ENCODE measurements at places on chromosomes 7 and 10. TPM values are rescaled to one million over a fixed set of nuclear protein-coding genes. Genes with fewer than 3 reads are reported as not detected.

- no peak for DNase-seq
These were observed 36.4 kb downstream of the USP54 start for GRCh38 chr10:73554721-73555120.

- peak; percentile 66 for DNase-seq
These were observed 41.0 kb downstream of the UBE2H start for GRCh38 chr7:129911790-129912189.

DNA sequence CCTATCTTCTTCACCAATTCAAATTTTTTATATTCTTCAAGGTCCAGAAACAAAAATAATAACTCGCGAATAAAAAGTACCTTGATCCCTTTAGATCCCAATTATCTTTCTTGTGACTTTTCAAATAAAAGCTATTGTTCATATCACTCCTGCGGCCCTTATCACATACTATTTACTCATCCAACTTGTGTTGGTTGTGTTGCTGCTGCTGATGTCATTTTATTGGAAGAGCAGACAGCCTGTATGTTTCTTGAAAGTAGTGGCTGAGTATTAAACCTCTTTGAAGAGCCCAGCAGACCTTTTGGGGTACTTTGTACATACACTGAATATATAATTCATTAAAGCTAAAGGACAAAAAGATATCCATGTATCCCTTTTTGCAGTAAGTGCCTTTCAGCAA is 231.7 kb downstream of the CTNNA3 start:
- DNase-seq = no peak

DNA sequence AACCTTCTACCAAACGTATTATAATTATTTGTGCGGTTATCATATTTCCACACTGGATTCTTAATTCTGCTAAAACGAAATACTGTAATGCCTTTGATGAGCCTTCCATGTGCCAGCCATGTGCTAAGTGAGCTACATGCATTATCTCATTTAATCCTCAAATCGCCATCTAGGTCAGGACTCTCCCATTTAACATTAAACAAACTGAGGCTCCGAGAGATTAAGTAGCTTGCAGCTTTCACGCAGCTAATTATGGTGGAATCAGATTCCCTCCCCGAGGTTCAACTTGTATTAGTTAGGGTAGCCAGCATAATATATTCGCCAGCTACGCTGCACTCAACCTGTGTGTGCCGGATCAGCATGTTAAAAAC is 798 bp upstream of the TSPAN33 start:
- DNase-seq = no peak

DNA sequence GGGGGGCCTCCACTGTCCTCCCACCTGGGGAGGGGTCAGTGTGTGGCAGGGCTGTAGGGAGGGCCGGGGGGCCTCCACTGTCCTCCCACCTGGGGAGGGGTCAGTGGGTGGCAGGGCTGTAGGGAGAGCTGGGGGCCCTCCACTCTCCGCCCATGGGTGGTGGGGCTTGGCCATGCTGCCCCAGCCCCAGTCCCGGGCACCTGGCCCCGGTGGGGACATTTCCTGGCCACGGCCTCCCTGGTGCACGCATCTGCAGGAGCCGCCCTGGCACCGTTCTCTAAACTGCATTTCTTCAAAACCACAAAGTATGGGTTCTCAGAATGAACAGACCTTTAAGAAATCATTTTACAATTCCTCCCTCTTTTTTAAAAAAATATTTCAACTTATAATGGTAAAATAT is 89.3 kb upstream of the PDGFA start:
- DNase-seq = no peak

DNA sequence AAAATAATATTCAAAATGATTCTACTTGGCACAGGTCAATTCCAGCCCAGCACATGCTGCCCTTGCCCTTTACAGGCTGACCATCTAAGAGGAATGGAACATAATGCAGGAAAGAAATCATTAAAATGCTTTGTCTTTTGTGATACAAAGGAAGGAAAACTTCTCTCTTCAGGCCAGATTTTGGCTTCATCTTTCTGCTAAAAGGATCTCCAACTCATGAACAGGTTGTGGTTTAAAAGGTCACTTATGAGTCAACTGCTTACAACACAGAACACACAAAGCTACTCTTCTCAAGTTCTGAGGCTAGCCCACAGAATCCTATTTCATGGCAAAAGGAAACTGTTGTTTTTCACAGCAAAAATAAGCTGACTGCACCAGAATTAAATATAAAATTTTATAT is 197.1 kb downstream of the DOCK4 start:
- DNase-seq = peak; percentile 84

- no peak for DNase-seq
These were observed 3.7 kb upstream of the CDHR1 start for GRCh38 chr10:84190621-84191020.

- no peak for DNase-seq
These were observed 4.7 kb downstream of the C10orf88 start for GRCh38 chr10:122949296-122949695.

DNA sequence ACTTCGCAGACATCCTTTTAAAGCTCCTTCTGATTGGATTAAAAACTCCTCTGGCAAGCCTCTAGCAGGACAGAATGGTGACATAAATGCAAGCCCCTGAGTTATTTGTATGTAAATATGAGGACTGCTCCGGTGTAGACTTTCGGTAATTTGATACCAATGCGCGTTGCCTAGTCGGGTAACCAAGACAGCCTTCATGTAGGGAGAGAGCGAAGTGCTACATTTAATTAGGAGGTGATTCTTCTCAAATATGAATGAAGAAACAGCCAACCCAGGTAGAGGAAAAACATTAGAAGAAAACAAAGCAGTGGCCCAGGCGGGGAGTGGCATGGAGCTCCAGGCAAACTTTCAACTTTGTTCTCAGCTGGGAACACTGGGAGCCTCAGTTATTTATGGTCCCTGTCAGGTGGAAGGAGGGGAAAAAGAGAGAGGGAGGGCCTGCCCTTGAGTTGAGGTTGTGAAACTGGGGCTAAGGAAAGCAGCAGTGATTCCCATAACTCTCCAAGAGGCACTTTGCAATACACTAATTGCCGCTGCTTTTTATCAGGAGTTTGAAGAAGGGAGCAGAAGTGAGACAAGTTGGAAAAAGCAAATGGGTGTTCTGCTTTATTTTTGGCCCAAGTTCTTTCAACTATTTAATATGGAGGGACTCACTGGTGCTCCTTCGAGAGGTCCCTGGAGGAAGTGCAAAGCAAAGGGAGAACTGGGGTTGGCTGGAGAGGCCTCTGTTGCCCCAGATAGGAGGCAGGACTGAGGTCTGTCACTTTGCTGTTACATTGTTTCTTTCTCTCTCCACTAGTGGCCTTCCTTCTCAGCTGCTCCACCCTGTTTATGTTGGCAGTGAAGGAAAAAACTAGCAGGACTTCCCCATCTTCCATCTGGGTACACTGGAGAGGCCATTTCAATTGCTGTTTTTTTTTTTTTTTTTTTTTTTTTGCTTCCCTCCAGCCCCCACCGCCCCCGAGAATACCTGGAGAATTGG is 234.6 kb upstream of the CCDC6 start:
- DNase-seq = peak; percentile 53

- DNase-seq = no peak
These were observed 393.8 kb downstream of the LRMDA start for GRCh38 chr10:75825235-75825634.

- DNase-seq = peak; percentile 75
These were observed 1.2 kb downstream of the FLNC start for GRCh38 chr7:128831178-128831993.

DNA sequence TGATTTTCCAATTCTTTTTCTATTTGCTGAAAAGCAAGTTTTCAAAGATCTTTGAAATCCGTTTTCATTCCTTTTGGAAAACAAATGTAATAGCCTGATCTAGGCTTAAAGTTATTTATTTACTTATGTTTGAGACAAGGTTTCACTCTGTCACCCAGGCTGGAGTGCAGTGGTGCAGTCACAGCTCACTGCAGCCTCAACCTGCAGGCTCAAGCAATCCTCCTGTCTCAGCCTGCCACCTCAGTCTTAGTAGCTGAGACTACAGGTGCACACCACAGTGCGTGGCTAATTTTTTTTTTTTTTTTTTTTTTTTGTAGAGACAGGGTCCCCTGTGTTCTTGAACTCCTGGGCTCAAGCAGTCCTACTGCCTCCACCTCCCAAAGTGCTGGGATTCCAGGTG is 4.6 kb downstream of the ST7 start:
- no peak for DNase-seq

DNA sequence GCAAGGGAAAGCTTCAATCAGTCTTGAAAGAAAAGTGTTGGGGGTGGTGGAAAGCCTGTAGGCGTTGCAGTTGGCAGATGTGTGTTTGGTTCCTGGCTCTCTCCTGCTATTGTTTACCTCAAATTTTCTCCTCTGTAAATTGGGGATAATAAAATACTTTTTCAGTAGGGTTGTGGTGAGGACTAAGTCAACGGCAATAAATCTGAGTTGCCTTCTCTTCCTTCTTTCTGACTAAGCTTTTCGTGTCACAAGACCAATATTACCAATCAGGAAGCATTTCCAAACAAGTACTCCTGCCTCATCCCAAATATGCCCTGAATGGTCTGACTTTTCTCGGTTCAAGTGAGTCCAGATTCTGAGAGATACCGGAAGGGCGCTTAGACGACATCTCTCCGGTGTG is 54.0 kb downstream of the CREB5 start:
- no peak for DNase-seq

DNA sequence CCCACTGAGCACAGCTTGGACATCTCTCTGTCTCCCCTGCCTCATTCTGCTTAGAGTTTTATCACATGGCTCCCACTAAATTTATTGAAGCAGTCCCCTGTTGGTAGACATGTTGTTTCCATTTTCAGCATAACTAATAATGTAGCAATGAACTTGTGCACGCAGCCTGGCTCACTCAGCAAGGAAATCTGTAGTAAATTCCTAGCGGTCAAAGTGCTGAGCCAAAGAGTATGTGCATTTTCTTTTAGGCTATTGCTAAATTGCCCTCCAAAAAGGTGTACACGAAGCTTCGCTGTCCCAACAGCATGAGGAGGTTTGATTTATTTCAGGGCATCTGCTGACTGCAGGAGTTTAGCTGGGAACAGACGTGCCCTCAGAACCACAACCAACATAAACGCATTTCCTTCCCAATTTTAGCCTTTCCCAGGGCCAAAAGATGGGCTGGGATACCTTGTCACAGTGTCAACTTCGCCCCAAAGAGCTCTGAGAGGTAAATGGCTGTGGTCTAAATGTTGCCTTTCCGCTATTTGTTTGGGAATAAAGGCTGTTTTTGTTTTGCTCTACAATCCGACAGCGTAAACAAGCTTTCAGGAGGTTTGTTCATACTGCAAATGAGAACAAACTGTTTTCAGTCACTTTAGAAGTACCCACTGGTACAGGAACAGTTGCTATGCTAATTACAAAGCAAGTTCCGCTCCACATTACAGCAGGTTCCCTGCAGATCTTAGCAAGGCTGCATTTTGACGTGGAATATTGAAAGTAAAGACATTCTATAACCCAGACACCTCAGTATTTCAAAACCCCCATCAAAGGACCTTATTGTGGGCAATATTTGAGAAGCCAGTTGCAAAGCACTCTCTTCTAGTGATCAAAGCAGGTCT is 16.8 kb downstream of the VSIR start:
- no peak for DNase-seq

DNA sequence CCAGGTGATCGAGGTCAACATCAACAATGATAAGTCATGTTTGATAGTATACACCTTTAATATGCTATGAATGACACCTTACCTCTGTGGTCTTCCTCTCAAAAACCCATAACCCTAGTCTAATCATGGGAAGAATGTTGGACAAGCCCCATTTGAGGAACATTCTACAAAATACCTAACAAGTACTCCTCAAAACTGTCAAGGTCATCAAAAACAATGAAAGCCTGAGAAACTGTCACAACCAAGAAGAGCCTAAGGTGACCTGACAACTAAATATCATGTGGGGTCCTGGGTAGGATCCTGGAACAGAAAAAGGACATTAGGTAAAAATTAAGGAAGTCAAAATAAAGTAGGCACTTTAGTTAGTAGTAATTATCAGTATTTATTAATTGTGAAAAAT is 5.9 kb upstream of the NUDCD3 start:
- DNase-seq = no peak

- no peak for DNase-seq
These were observed 4.0 kb downstream of the PTEN start for GRCh38 chr10:87867453-87867852.

DNA sequence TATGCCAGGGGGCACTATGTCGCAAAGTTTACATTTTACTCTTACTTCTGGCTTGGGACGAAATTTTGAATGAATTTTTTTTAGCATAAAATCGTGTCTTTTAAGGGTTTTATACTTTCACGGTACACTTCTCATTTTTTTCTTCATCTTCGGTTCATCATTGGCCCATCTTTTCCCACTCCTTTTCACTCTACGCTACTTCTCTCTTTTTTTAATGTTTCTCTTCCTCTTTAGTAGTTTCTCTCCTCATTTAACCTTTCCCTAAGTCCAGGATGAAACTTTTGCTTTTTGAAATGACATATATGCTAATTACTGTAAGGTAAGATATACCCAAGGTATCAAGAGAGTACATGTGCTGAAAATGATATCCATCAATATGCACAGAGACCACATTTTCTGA is 39.5 kb downstream of the C7orf33 start:
- no peak for DNase-seq

DNA sequence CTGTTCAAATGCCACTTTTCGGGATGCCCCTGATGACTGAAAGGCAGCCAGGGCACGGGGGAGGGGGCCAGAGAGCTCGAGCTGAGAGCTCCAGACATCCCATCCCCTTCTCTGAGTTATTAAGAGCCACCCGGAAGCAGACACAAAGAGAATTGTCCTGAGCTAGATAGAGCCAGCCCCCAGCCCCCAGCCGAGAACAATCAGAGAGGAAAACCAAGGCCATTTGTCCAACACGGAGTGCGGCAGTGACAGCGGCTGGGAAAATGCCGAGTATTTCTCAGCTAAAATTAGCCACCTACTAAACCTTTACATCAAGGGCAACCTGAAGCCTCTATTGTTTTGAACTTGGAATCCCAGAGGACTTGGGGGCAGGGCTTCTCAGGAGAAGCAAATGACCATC is 51.0 kb downstream of the UNC5B start:
- no peak for DNase-seq

GRCh38 chr10:127552446-127552845 is 3.3 kb downstream of the NPS start:
- no peak for DNase-seq

- DNase-seq = peak; percentile 99
These were observed 224.3 kb upstream of the IGFBP3 start for GRCh38 chr7:46145412-46145811.

TRIM50 gene
- not detected for total RNA-seq

WNT8B gene
- total RNA-seq = not detected

OR9A2 gene
- not detected for total RNA-seq

NEBL gene
- total RNA-seq = 0.05 TPM

LIPN gene
- total RNA-seq = not detected

TIMM23B gene
- 8.4 TPM for total RNA-seq

CDC14C gene
- 0.07 TPM for total RNA-seq

VAX1 gene
- not detected for total RNA-seq

PRSS37 gene
- not detected for total RNA-seq
